Astrocyte of the spinal cord (primary cell): ENCODE measurements at places on chromosomes 3 and 15.

DNA sequence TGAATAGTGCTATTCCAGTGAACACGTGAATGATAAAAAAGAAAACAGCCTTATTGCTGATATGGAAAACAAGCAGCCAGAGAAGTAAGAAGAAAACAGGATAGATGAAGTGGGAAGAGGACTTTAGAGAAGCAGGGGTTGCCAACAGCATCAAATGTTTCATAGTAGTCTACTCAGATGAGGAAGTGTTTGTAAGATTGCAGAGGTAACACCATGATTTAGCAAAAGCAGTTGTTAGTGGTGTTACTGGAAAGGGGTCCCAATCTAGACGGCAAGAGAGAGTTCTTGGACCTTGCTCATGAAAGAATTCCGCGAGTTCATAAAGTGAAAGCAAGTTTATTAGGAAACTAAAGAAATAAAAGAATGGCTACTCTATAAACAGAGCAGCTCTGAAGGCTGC lies 108.8 kb upstream of the MCTP2 start:
- no peak for DNase-seq

DNA sequence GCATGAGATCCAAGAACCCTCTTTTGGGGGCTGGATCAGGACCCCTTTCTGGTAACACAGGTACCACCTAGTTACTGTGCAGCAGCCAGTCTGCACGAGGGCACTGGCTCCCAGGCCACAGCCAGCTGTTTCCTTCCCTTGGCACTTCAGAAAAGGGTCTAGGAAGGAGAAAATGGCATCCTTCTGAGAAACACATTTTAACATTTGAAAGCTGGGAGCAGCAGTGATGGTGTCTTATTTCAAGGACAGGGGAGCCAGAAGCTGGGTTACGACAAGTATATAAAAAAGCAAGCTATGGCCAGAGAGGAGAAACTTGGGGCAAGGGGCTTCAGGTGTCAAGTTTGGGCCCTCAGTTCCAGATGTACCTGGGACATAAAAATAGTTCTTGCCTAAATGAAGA lies 282.8 kb downstream of the CTNNB1 start:
- DNase-seq, result no peak

DNA sequence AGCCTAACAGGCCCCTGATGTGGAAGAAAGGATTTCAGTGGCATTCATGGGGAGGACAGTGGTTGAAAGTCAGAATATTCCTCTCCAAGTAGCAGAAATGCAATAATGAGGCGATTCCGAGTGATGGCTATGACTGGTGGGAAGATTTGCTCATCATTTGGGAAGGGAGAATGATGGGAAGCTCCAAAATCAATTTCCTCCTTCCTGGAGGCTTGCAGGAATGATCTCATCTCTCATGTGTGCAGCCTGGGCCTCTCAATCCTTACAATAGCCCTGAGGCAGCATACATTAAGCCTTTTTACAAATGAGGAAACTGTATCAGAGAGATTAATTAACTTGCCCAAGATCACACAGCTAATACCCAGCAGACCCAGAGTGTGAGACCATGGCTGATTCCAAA lies 58.7 kb downstream of the BOC start:
- no peak for DNase-seq

DNA sequence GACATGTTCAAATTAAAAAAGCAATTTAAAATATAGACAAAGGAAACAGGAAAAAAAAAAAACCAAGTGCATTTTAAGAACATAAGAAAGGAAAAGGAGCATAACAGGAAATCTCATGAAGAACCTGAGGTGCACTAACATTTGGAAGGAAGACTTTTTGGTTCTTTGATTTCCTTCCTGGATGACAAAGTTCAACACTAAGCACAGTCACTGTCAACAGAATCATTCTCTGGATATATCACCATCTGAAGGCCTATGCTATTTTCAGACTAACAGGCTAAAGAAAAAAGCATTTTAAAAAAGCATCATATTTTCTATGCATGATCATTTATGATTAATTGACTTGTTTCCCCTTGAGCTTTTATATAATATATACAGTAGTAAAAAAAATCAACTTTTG lies 349.6 kb downstream of the PLCL2 start:
- no peak for DNase-seq

DNA sequence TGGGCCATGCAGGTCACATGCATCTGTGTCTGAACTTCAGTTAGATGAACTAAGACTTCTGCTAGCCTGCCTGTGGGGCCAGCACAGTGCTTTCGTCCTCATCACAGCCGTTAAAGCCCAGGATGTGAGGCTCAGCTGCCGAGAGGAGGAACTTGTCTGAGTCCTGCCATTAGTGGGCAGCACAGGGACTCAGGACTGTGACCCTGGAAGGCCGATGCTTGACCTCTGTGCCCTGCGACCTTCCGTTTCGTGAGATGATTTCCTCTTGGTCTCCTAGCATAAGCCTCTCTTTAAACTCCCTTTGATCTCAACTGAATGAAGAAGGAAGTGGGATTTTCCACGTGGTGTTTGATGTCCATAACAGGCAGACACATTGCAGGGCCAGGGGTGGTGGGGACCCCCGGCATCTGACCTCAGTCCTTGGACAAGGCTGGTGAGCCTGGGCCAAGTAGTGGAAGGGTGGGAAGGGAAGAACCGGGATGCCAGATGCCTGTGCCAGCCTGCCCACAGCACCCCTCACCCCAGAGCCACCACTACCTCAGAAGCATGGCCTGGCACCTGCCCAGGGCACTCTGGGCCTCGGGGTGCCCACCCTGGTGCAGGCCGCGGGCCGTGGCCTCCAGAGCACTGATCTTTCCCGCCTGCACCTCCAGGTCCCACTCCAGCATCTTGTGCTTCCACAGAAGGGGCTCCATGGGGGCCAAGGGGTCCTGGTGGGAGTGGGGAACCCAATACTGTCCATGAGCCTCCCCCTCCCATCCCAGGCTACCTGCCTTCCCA lies 21.6 kb downstream of the PLA2G4B start:
- no peak for DNase-seq

GRCh38 chr3:69250014-69250413 lies 127.6 kb upstream of the LMOD3 start:
- peak; percentile 48 for DNase-seq

GRCh38 chr3:142445816-142446254 lies 2.0 kb downstream of the XRN1 start:
- peak; percentile 48 for DNase-seq

DNA sequence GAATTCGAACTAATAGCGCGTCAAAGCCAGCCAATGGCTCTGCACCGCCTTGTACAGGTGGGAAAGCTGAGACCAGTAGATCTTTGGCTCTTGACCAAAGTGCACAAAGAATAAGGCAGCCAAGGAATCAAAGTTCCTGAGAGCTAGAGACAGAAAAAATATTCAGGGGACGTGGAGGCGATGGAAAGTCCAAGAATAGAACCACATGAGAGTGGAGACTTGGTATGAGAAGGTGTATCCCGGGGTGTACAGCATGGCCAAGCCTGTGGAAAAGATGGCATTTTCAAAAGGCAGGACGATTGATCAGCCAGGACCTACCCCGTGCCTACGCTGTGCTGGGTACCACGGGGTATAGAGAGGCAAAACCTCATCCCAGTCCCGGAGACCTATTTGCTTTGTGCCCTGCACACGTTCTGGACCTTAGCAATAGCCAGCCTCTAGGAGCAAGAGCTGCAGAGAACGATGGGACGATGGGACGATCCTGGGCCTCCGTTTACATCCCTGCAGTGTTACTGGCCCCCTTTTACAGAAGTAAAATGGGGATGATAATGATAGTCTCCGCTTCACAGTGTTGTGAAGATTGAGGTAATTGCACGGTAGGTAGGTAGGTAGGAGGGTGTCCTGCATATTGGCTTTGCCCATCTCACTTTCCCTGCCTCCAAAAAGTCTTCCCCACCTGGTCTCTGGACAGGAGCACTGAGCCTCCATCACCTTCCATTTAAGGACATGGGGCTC lies 583 bp upstream of the RBSN start:
- no peak for DNase-seq

GRCh38 chr3:49388289-49388820 lies 23.4 kb downstream of the RHOA start:
- no peak for DNase-seq

DNA sequence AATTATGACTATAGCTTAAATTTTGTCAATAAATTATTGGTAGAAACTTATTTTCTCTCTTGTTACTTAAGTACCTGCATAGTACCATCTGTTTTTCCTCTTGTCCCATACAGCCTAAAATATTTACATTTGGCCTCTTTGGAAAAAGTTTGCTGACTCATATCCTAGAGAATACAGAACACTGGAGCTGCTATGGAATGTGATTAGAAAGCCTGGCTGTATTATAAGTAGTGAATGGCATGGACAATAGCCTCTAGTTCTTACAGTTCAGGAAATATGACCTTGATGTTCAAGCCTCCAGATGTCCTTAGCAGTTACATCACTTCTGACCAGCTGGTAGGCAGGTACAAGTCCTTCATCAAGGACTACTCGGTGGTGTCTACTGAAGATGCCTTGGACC lies 28.3 kb downstream of the ST8SIA2 start:
- DNase-seq, result peak; percentile 53
